Upper lobe of right lung (tissue), 1 donor: ENCODE measurements at places on chromosomes 4 and X. TPM values are rescaled to one million over a fixed set of nuclear protein-coding genes. Genes with fewer than 3 reads are reported as not detected.

The SHOX gene
- total RNA-seq = not detected

DNA sequence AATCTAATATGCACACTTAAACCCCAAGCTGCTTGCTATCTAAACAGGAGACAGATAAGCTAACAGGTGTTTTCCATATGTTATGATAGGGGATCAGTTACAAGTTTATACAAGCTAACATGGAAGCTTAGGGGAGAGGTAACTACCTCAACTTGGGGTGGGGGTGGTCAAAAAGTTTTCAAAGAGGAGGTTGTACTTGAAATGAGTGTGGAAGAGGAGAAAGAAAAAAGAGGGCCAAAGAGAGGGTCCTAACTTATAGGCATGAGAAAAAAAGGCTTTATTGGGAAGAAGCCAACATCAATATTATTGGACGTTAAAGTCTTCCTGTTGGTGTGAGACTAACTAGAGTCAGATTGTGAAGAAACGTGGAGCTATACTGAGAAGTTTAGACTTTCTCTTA is 205.9 kb downstream of the NDST4 start:
- no peak for DNase-seq

- no peak for DNase-seq
Measured at GRCh38 chr4:1843852-1844251, 12.1 kb downstream of the LETM1 start.

GRCh38 chr4:25144870-25145481 is 15.3 kb downstream of the SEPSECS start:
- no peak for DNase-seq

GRCh38 chrX:100819534-100819836 is 706 bp upstream of the CSTF2 start:
- no peak for DNase-seq
